Activated CD4-positive, alpha-beta T cell treated with anti-CD3 and anti-CD28 coated beads, Interleukin-2, amount 50 U/mL, for 48 hours (primary cell): ENCODE measurements at places on chromosomes 1 and 21.
A peak's percentile ranks its signal among the peaks of the same experiment; 100 is the strongest.

DNA sequence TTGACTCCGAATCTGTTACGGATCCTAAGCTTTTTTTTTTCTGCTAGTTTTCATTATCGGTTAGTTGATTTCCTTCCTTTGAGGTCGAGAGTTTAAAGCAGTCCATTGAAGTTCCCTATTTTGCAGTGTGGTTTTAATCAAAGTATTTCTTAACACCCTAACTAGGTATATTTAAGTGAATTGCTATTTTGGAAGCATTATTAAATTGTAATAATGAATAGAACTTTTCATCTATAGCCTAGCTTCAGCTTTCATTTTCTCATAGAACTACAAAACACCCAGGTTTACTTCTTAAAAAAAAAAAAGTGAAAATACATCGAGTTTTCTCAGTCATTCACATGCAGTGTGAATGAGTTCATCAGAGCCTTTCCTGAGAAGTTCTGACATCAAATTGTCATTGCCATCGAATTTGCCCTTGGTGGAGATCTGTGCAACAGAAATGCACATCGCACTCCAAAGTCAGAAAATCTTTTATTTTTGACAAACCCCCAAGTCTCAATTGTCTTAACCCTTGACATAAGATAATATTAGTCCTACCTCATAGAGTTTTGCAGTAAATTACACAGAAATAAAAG lies 1.1 kb upstream of the LBR start:
- no peak for DNase-seq

GRCh38 chr1:12502336-12503109 lies 115.5 kb downstream of the DHRS3 start:
- DNase-seq: peak; percentile 57

GRCh38 chr1:59415881-59416280 lies 119.0 kb downstream of the FGGY start:
- DNase-seq: no peak

DNA sequence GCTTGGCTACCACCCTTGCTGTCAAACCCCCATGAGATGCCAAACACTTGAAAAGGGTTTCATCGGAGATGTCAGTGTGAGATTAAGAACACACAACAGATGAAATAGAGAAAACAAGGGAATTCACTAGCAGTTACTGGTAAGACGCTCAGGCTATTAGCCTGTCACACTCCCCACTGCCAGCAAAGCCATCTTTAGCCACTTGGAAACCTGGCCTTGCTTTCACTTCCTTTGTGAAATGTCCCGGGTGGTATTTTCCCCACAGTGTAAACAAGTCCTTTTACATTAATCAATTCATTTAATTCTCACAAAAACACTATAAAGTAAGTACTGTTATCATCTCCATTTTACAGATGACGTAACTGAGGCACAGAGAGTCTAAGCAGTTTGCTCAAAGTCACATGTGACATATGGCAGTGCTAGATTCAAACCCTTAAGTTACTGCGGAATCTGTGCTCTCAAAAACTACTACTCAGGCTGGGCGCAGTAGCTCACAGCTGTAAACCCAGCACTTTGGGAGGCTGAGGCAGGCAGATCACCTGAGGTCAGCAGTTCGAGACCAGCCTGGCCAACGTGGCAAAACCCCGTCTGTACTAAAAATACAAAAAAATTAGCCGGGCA lies 32.7 kb upstream of the KHDRBS1 start:
- no peak for DNase-seq

DNA sequence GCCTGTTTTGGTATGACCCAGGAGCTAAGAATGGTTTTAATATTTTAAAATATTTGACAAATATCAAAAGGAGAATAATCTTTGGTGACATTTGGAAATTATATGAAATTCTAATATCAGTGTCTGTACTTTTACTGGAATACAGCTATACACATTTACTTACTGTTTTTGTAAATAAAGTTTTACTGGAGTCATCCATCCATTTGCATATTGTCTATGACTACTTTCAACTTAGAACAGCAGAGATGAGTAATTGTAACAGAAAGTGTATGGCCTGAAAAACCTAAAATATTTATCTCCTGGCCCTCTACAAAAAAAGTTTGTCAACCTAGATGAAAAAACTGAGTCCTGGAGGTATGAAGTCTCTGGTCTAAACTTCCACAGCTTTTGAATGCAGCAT lies 5.8 kb upstream of the MAP3K7CL start:
- no peak for DNase-seq

DNA sequence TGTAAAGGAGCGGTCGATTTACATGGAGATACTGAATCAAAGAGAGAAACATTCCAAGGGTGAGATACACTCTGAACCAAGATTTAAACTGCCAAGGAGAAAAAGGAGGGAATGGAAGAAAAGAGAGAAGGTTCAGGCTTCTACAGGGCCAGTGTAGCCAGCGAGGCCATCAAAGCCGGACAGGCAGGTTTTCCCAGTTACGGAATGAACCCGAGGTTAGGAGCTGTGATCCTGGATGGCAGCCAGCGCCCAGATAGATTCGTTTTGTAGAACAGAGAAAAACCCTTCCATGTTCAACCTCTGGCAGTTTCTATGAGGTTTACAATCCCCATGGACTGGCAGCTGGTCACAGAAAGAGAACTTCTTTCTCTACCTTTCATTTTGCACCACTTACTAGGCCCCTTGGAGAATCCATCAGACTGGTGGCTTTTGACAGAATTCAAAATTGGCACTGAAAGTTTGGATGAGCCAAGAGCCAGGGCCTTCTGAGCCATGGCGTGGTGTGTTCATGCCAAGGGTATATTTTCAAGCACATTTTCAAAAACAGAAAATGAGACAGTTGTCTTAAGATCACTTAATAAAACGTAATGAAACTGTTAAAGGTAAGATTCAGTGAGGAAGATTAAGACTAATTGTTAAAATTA lies 171.5 kb downstream of the RUNX1 start:
- no peak for DNase-seq

- DNase-seq: peak; percentile 37
These were observed 5.1 kb downstream of the NLRP3 start for GRCh38 chr1:247421074-247421473.
